ENCODE measurements at places on chromosomes 6 and 20.

GRCh38 chr20:44542890-44543289, 21.0 kb upstream of the SERINC3 start:
- no peak for DNase-seq

- no peak for DNase-seq
These were observed 48.2 kb downstream of the JAG1 start for GRCh38 chr20:10625641-10626040.

DNA sequence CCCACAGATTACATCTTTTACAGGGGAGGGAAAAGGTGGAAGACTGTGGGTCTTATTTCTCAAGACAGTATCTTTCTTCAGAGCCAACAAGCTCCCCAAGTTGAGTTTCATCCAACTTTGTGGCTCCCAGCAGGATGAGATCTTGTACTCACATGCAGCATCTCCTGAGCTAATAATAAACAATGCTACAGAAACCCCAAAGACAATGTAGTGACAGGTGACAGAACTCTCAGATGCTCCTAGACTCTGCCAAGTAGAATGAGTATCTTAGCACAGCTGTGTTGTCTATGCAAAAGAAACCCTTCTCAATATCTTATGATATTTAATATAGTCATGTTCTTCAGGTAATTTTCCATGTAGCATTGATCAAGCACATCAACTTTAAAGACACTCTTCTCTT, 90.0 kb downstream of the TBX18 start:
- DNase-seq = no peak

DNA sequence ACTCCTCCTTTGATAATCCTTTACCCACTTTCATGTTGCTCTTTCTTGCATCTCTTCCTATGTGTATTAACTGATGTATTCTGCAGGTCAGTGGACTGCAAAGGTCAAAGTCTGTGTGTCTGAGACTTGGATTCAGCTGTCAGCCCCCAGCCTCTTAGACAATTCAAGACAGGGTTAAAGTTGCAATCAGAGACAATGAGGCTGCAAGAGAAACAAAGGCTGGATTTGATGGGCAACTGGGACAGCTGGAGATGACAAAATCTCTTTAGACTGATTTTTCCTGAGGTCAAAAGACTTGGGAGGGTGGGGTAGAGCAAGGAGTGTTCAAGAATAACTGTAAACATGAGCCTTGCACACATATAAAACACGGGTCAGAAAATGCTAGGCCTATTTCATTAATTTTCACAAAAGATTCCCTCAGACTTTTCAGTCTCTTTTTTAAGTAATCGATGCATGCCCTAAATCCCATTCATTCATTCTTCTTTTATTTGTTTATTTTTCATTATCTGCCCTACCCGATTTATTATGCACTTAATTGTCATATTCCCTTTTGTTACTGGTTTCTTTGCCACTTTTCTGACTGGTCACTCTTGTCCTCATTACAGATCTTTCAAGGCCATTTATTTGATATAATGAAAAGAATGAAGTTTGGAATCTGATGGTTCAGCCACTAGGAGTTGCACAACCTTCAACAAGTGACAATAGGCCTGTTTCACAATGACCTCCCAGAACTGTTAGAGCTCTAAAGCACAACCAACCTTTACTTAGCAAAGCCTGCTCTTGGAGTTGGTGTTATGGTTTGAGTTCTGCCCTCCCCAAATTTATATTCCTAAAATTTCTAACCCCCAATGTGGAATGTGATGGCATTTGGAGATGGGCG, 33.8 kb upstream of the AKAP12 start:
- no peak for DNase-seq

DNA sequence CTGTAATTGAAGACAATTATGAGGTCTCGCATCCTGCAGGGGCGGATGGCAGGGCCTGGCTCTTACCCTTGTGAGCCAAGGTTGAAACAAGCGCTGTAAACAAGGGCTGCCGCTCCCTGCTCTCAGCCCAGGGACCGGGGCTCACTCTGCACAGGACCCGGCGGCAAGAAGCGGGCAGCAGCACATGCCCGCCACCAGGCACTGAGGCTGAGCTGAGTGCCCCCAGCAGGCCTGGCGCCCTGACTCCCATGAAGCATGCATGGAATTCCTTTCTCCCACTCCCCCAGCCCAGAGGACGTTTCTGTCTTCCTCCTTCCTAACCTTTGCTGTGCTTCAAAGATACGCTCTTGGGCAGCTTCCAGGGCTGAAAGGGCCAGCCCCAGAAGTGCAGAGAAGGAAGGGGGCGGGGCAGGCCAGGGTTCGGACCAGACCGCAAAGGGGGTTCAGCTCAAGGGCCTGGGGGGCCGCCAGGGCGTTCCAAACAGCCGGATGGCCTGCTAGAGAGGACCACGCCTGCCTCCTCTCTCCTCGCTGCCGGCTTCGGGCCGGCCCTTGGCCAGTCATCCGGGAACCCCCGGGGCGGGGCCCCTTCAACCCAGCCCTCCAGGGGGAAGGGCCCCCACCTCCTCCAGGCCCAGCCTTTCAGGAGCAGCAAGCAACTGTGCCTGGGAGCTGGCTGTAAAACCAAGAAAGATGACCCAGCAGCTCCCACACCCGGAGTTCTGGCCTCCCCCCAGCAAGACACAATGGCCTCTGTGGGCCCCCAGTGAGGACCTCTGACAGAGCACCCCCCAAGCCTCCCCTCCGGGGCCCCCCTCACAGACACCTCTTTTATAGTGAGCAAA, 109.9 kb downstream of the NOL4L start:
- DNase-seq = peak; percentile 44

GRCh38 chr6:72844614-72845013, 222.8 kb downstream of the KCNQ5 start:
- DNase-seq = no peak

GRCh38 chr6:144847916-144848315, 562.8 kb downstream of the UTRN start:
- DNase-seq = no peak

DNA sequence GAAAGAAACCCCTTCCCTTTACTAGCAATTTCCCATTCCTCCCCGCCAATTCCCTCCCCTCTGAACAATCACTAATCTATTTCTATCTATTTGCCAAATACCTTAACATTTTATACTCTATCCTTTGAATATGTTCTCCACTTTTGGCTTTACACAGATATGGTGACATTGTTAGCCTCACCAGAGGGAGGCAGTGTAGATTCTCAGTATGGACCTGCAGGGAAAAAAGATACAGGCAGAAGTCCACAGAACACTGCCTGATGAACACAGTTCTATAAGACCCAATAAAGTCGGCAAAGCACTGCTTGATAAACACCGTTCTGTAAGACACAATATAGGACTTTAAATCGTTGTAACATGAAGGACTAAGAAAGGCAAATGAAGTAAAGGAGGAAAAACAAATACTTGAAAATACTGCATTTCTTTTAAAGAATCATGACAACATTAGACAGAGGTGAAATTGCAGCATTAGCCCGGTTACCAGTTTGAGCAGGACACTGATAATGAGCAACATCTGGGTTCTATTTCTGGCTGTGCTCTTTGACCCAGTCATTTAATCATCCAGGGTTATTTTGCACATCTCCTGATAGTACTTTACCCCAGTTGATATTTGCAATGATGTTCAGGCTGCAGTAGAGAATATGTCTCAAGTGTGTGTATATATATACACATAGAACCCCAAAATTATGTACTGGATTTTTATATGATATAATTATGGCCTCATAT, 296.8 kb downstream of the UTRN start:
- DNase-seq = no peak

DNA sequence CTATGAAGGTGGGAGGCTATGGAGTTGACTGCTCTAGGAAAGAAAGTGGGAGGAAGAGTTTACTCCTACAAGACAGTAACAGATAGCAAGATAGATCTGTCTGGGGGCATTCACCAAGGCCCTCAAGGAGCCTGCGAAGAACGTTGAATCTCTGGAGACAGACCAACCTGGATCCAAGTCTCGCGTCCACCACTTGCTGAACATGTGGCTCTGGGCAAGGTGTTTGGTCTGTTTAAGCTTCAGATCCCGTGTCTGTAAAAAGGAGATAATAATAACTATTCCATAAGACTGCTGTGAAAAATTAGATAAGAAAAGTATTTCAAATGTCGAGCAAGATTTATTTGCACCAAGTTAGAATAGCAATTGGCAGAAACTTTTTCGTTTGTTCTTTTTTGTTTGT, 8.1 kb upstream of the EEF1A1 start:
- DNase-seq = no peak

GRCh38 chr6:131257104-131257503, 121.8 kb downstream of the AKAP7 start:
- DNase-seq = no peak

DNA sequence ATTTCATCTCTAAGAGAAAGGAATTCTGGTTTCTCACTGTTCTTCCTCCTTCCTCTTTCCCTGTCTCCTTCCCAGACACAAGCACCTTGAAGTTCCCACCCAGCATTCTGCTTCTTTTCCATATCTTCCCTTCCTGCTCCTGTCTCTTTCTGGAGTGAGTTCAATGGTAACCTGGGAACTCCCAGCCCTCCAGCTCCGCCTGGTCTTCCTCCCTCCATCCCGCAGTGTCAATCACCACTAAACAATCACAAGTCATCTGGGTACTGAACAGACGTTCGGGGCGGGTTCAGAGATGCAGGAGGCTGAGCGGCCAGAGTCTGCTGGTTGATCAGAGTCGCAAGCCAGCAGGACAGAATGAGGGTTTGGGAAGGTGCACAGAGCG, 7.7 kb downstream of the TTBK1 start:
- DNase-seq = no peak

GRCh38 chr6:30691208-30691847, 544 bp upstream of the NRM start:
- no peak for DNase-seq

- DNase-seq = no peak
These were observed 1.5 kb upstream of the OR2J1 start for GRCh38 chr6:29097803-29098202.

DNA sequence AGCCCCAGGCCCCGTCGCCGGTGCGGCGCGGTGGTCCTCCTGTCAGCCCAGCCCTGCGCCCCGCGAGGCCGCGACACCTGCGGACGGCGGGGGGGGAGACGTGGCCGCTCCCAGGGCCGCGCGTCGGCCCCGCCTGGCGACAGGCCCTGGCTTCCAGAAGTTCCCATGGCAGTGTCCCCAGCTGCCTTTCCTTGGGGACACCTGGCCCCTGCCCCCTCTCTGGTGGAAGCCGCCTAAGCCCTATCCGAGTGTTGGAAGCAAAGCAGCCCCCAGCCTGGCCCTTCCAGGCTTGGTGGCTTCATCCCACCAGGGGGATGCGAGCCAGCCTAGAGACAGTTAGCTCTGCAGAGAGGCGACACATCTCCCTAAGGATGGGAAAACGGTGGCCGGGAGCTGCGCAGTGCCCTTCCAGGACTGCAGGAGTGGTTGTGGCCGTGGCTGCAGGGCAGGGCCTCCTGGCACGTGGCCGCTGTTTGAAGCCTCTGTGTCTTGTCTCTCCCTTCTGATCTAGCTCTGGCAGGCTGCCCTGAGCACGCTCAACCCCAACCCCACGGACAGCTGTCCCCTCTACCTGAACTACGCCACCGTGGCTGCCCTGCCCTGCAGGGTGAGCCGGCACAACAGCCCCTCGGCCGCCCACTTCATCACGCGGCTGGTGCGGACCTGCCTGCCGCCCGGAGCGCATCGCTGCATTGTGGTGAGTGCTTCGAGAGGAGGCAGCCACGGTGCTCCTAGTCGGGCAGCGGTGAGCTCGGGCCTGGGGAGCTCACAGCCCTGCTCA, 816 bp downstream of the NPEPL1 start:
- no peak for DNase-seq

DNA sequence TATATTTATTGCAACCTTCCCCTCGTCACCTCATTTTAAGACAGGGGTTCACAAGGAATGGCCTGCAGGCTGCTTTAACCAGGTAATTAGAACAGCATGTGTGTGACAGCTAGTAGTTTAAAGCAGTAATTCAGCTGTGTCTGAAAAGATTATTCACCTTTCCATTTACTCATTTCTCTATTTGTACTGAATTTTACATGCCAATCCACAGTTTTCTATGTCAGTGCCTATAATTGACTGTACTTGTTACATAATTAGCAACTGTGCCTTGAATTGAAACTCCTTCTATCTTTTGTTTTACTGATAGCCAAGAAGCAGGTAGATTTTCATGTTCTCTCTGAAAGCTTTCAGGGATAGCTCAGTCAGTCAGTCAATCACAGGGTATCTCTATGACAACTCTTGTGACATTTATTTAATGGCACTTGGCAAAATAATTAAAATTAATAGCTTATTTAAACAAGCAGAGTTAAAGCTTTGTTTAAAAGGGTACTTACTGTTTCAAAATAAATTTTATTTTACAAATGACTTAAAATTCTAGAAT, 214.0 kb downstream of the ZFAND3 start:
- no peak for DNase-seq

- no peak for DNase-seq
These were observed 49.8 kb upstream of the FANCE start for GRCh38 chr6:35402136-35402855.
